Endodermal cell (in vitro differentiated cells): ENCODE measurements at places on chromosomes 2 and 18. TPM values are rescaled to one million over a fixed set of nuclear protein-coding genes. Genes with fewer than 3 reads are reported as not detected.

Gene FAM228B
- 12.8 and 13.2 TPM in 2 replicates for total RNA-seq

Gene THSD7B
- total RNA-seq: 1.8 to 3.8 TPM (median 2.3 TPM) in 3 replicates

GRCh38 chr18:59870623-59871130, 29.1 kb upstream of the PMAIP1 start:
- H3K27me3 ChIP-seq: no peaks in the 10 kb centered on the region
- no peak for DNase-seq
- H3K27ac ChIP-seq: no peak overlapping the region
- no peaks in the 10 kb centered on the region for H3K36me3 ChIP-seq
- H3K4me1 ChIP-seq: no peaks in the 10 kb centered on the region

DNA sequence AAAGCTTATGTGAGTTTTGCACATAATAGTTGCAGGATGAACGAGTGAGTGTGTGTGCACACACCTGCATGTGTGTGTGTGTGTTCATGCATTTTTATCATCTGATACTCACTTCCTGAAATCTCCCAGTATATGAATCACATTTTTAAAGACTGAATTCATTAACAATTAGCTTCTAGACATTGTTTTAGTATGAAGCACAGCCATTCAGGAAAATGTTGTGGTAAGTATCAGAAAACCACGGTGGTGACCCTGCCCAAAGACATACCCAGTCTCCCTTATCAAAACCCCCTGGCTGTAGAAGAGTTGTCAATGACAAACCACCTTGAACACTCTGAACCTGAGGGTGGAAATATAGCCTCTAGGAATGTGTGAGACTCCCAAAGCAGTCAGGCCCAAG, 220.8 kb downstream of the ALK start:
- H3K36me3 ChIP-seq: no peaks in the 10 kb centered on the region
- no peak overlapping the region for H3K4me3 ChIP-seq
- no peaks in the 10 kb centered on the region for H3K27me3 ChIP-seq
- no peak for DNase-seq
- H3K4me1 ChIP-seq: no peaks in the 10 kb centered on the region

GRCh38 chr2:3143602-3144001, 234.0 kb downstream of the EIPR1 start:
- no peak overlapping the region for H3K4me3 ChIP-seq
- no peak overlapping the region for H3K27ac ChIP-seq
- peak; percentile 24 for DNase-seq
- no peaks in the 10 kb centered on the region for H3K4me1 ChIP-seq
- H3K27me3 ChIP-seq: no peaks in the 10 kb centered on the region
- H3K36me3 ChIP-seq: no peaks in the 10 kb centered on the region

DNA sequence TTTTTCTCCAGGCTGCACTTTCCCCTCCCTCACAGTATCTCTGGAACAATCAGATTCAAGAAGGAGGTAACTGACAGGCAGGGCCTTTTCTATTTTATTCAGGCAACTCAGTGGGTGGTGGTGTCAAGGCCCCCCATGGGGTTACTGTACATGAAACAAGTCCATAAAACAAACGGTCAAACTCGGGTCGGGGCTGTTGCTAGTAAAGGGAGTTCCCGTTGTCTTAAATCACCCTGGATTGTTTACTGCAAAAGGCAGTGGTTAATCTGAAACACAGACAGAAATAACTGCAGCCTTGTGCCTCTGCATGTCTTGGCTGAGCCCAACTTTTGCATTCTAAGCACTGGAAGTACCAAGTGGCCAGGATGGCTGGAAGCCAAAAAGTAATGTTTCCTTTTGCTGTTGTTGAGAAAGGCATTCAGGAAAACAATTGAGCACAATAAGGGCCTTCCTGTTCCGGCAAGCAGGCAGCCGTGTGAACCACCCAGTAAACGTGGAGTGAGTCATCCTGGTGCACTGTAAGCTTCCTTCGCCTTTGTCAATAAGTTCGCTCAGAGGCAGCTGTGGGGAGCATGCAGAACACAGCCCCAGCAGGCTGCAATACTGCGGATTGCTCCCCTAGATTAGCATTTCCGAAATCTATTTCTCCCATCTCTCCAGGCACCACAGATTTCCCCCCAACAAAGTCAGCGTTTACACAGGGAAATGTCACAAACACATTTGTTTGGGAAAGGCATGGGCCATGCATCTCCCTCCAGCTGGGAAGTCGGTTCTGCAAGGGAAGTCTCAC, 149.6 kb downstream of the IRS1 start:
- no peaks in the 10 kb centered on the region for H3K4me1 ChIP-seq
- DNase-seq: peak; percentile 78
- no peaks in the 10 kb centered on the region for H3K27me3 ChIP-seq
- H3K36me3 ChIP-seq: no peaks in the 10 kb centered on the region
- H3K4me3 ChIP-seq: peak overlapping the region; percentile 61

DNA sequence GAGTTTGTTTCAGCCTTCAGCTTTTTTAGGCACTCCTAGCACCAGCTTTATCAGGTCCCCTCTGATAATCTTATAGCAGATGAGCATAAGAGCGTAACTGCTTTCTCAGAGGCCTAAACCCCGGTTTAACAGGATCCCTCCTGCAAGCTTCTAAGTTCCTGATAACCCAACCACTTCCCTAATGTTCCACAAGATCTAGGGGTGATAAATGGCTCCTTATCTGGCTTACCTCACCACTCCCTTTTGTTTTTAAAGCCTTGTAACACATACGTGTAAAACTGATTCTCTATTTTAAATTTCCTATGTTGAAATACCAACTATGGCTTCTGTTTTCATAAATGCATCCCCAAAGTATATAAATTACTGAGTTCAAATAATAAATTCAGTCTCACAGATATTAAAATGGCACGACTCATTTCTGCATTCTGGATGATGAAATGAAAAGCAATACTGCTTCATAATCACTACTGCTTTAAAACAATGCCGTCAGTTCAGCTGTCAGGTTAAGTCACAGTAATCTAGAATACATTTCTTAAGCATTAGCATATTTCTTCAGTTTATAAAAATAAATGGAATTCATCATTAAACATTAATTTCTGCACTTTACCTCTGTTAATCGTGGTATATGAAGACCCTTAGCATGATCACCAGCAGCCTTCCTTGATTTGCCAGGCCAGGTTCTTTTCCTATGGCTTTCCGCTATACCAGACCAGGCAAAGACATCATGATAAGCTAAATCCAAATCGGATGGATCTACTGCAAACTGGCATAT, 126.3 kb downstream of the C2orf74 start:
- DNase-seq: no peak
- peaks cover 4% of the 10 kb centered on the region for H3K4me1 ChIP-seq
- no peaks in the 10 kb centered on the region for H3K27me3 ChIP-seq
- H3K36me3 ChIP-seq: peaks cover 44% of the 10 kb centered on the region
- no peak overlapping the region for H3K27ac ChIP-seq

DNA sequence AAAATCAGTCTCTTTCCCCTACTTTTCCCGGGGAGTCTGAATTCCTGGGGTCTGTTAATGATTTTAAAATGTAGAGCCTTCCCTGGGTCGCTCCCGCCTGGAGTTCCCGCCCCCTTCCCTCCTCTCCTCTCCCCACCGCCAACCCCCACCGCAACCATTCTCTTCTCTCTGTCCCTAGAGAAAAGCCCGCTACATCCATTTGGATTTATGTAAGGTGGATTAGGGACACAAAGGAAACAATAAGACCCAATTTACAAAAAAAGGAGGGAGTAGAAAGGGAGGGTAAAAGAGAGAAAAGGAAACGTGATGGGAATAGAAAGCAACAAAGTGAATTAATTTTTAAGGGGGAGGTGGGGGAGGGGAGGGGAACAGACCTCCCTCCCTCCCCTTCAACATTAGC, 2.2 kb downstream of the EPHA4 start:
- peak; percentile 64 for DNase-seq
- no peak overlapping the region for H3K27ac ChIP-seq
- H3K36me3 ChIP-seq: peaks cover 10% of the 10 kb centered on the region

GRCh38 chr2:19963386-19963785, 26.5 kb downstream of the WDR35 start:
- no peak overlapping the region for H3K27ac ChIP-seq
- H3K4me1 ChIP-seq: no peaks in the 10 kb centered on the region
- no peaks in the 10 kb centered on the region for H3K27me3 ChIP-seq
